Retinal pigment epithelial cell (primary cell): ENCODE measurements at places on chromosomes 12 and 14.

- DNase-seq, result no peak
Observed at GRCh38 chr12:124098887-124099286, 125.9 kb downstream of the ZNF664 start.

- DNase-seq, result no peak
Observed at GRCh38 chr12:39533951-39534350, 85.7 kb downstream of the ABCD2 start.

GRCh38 chr14:29630566-29631160 lies 297.0 kb downstream of the PRKD1 start:
- DNase-seq, result no peak

DNA sequence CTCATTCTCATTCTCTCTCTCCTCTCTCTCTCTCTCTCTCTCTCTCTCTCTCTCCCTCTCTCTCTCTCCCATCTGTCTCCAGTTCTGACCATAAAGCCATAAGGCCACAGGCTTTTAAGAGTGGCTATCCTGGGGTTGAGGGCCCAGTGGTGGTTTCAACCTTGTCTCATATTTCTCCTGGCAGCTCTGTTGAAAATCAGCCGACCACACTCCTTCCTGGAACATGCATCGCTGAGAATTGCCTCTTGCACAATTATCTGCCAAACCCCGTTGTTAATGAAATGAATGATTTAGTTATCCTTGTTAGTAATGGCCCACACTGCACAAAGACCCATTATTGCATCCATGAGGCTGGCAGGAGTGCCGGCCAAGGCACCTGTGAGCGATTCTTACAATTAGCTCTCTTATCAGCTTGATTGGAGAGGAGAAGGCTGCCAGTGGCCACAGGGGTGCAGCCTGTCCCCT lies 30.4 kb upstream of the KCNA5 start:
- DNase-seq, result no peak

- no peak for DNase-seq
Observed at GRCh38 chr12:54704202-54704601, 56.0 kb upstream of the DCD start.

DNA sequence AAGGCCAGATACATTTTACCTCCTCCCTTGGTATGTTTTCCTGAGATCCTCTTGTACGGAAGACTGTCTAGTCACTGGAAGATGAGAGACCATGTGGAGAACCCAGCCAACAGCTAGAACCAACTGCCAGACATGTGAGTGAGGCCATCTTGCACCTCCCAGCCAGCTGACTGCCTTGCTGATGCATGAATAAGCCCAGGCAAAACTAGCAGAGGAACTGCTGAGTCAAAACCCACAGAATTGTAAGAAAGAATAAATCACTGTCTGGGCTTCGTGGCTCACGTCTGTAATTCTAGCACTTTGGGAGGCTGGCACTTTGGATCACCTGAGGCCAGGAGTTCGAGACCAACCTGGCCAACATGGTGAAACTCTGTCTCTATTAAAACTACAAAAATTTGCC lies 160.0 kb downstream of the TPH2 start:
- DNase-seq, result no peak

DNA sequence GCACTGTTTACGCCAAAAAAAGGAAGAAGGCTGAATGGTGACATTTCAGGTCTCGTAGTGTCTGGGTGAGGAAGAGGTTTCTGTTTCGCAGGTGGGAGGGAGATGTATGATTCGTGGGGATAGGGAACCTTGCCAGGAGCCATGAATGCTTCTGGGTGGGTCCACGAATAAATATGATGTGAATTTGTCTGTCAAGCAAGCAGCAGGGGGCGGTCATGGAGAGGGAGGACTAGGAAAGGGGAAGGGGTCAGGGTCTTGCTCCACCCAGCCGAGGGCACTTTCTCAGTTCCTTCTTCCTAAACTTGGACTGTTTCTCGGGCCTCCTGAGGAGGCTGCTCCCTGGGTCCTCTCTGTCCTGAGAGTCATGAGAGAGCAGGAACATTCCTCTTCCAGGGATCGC lies 72.5 kb downstream of the LGMN start:
- DNase-seq, result no peak

DNA sequence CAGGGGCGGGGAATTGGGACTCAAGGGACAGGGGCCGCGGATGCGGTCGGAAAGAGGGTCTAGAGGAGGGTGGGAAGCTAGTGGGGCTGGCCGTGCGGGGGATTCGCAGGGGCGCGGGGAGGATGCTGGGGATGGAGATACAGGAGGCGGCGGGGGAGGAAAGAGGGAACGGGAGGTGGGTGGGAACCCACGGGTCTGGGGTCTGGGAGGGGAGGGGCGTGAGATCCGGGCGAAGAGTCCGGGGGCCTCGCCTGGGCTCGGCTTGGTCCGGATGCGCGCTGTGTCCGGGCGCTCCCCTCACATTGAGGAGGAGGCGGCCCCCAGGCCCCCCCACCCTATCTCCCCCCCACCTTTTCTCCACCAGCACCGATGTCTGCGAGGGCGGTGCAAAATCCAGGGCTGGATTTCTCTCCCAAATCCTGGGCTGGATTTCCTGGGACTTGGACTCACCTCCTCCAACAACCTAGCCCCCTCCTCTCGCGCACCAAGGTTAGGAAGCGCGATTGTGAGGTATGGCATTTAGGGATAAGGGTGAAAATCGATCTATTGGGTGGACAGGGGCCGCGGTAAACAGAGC lies at the start of gene AGAP2:
TSS of gene AGAP2 (minus strand) at position 82 of the 577 bp plus-strand sequence. CDS start 496 bp downstream, outside the sequence.
- no peak for DNase-seq

DNA sequence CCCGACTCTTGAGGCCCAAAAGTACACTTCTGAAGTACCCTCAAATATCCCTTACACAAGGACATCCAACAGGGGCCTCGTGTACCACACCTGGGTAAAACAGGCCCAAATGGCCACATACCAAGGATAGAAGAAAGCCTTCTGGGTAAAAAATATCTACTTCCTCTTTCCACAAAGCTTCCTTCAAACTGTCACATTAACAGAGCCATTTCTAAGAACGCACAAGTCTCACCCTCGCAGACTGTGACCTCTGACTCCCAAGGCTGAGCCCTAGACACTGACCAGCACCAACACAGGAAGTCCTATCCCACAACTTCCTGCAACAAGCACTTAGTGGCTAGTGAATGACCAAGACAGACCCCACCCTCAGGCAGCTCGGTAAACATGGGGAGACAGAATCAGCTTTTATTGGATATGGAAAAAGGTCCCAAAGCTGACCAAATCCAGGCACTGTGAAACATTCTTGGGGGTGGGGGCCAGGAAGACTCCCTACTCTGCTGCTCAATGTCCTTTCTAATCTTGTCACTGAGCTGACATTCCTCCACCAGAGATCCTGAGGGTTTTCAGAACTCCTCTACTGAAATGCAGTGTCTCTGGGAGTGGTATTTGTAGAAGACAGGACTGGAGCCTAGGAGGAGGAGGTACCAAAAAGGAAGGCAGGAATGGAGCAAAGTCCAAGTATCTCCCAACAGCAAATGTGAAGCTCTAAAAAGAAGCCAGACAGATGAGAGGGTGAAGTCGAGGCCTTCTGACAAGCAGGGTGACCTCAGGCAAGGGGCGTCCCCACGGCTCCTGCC lies 15.9 kb downstream of the KCTD10 start:
- no peak for DNase-seq

- no peak for DNase-seq
Observed at GRCh38 chr12:28318273-28318672, 128.0 kb downstream of the CCDC91 start.

DNA sequence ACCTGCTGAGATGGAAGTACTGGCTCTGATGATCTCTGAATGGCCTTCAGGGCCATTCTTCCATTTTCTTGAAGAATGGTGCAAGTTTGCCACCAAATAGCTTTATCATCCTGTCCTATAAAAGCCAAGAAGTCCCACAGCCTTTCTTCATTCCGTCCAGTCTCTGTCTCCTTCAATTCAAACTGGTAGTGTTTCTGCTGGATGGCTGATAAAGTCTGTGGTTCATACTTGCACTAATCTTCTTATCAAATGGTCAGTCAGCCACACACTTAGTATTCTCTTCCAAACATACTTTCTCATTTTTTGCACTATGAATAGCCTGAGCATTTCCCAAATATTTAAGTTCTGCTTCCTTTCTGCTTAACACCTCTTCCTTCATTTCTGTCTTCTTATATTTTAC lies 39.4 kb upstream of the BEGAIN start:
- no peak for DNase-seq

DNA sequence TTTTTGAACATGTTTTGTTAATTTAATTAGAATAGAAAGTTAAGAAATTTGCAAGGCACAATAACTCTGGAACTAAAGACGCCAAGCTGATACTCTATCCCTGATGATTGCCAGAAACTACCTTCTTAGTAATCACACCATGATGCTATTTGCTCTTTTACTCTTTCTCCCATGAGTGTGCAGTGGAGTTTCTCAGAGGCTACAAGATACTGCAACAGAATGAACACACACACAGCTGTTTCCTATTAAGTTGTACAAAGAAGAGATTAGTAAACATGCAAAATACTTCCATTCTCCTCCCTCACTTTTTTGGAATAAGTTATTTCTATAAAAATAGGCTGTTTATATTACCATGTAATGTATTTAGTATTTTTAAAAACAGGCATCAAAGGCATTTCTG lies 1367.5 kb downstream of the AACS start:
- DNase-seq, result no peak

- no peak for DNase-seq
Observed at GRCh38 chr14:31449971-31450610, 7.2 kb downstream of the DTD2 start.

- DNase-seq, result peak; percentile 2
Observed at GRCh38 chr12:17992002-17992656, 97.9 kb downstream of the RERGL start.
